ENCODE measurements at places on chromosomes 16 and 17. TPM values are rescaled to one million over a fixed set of nuclear protein-coding genes. Genes with fewer than 3 reads are reported as not detected.

The GJD3 gene
- polyA plus RNA-seq = 1.1 TPM

- peaks cover 21% of the 10 kb centered on the region for H3K27me3 ChIP-seq
- H3K27ac ChIP-seq = no peak overlapping the region
- no peak for DNase-seq
- no peak overlapping the region for H3K4me3 ChIP-seq
- H3K4me1 ChIP-seq = no peaks in the 10 kb centered on the region
- no peaks in the 10 kb centered on the region for H3K36me3 ChIP-seq
These were observed 465 bp upstream of the PRSS22 start for GRCh38 chr16:2858245-2859025.

GRCh38 chr17:20091174-20092029 lies 82.2 kb downstream of the SPECC1 start:
- no peak for DNase-seq
- no peaks in the 10 kb centered on the region for H3K27me3 ChIP-seq
- no peaks in the 10 kb centered on the region for H3K36me3 ChIP-seq
- no peak overlapping the region for H3K27ac ChIP-seq

The EMP2 gene
- 6.9 TPM for polyA plus RNA-seq

The SCIMP gene
- polyA plus RNA-seq = 18.9 TPM

- H3K4me1 ChIP-seq = peaks cover 24% of the 10 kb centered on the region
- peaks cover 36% of the 10 kb centered on the region for H3K27me3 ChIP-seq
- H3K27ac ChIP-seq = no peak overlapping the region
- DNase-seq = no peak
- H3K4me3 ChIP-seq = no peak overlapping the region
These were observed 1.5 kb upstream of the SPIRE2 start for GRCh38 chr16:89826531-89827382.

DNA sequence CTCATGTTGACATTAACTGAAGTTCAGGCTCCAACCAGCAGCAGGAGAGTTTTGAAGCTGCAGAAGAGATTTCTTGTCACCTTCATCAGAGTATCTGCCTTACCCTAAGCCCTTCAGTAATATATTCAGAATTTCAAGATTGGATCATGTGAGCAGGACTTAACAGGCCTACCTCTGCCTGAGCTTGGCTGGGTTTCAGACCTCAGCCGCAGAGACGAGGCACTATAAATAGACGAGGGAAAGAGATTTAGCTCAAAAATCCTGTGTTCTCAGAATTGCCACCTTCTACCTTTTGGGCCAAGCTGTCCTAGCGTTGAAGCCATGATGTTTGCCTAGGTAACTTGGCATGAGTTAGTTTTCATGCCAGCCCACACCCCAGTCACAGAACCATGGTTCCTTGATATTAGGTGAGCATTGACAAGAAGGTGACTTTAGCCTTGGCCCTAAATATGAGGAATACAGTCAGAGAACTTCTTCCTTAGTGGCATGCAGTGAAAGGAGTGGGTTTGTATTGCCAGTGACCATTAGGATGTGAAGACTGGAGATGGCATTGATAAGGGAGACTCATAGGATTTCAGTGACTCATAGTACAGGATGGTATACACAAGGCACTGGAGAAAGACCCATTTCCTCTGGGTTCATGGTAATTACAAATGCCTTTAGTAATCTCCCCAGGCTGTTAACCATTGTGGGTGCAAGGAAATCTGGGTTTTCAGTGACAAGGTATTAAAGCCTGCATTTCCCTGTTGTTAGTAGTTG lies 224.3 kb downstream of the MSI2 start:
- no peaks in the 10 kb centered on the region for H3K27me3 ChIP-seq
- H3K27ac ChIP-seq = no peak overlapping the region
- H3K4me3 ChIP-seq = no peak overlapping the region
- no peak for DNase-seq
- peaks cover 44% of the 10 kb centered on the region for H3K4me1 ChIP-seq

The PTX4 gene
- 0.03 TPM for polyA plus RNA-seq

The C17orf67 gene
- polyA plus RNA-seq = 10.4 TPM

DNA sequence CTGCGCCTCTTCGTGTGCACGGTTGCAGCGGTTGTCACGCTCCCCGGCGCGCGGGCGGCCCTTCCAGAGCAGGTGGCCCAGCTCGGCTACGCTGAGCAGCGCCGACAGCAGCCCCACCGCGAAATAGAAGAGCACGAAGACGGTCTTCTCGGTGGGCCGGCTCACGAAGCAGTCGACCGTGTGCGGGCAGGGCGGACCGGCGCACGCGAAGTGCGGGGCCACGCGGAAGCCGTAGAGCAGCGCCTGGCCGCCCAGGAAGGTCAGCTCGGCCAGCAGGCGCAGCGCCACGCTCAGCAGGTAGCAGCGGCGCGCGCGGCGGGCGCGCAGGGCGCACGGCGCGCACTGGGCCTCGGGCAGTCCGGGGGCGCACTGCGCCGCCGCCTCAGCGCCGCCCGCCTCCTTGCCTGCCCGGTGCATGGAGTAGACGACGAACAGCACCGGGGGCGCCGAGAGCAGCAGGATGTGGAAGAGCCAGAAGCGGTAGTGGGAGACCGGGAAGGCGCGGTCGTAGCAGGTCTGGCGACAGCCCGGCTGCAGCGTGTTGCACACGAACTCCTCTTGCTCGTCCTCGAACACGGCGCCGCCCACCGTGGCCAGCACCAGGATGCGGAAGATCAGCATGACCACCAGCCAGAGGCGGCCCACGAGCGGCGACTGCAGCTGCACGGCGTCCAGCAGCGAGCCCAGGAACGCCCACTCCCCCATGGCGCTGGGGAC lies 1.3 kb downstream of the GJD3 start:
- DNase-seq = peak; percentile 84
- H3K4me1 ChIP-seq = peaks cover 33% of the 10 kb centered on the region
- H3K36me3 ChIP-seq = no peaks in the 10 kb centered on the region
- peaks cover 24% of the 10 kb centered on the region for H3K27me3 ChIP-seq

The MYO15A gene
- polyA plus RNA-seq = 0.74 TPM

The PIK3R5 gene
- 12.3 TPM for polyA plus RNA-seq

DNA sequence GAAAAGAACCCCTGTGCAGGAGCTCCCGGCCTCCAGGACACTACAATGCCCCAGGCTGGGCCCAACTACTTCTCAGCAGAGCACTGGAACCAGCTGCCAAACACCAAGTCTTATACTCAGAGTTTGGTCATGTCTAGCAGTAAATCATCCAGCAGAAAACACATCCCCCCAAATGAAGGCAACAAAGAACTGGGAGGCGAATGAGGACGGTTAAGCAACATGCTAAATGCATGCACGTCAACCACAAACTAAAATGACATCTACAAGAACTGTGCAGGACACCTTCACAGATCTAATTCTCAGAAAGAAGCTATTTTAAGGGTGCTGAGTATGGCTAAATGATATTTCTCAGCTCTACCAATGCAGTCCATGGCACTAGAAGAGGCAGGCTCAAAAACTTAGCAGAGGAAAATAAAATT lies 7.6 kb upstream of the IRX5 start:
- H3K36me3 ChIP-seq = no peaks in the 10 kb centered on the region
- peaks cover 7% of the 10 kb centered on the region for H3K4me1 ChIP-seq
- no peak overlapping the region for H3K27ac ChIP-seq
- H3K27me3 ChIP-seq = peaks cover 82% of the 10 kb centered on the region
- peak; percentile 39 for DNase-seq

DNA sequence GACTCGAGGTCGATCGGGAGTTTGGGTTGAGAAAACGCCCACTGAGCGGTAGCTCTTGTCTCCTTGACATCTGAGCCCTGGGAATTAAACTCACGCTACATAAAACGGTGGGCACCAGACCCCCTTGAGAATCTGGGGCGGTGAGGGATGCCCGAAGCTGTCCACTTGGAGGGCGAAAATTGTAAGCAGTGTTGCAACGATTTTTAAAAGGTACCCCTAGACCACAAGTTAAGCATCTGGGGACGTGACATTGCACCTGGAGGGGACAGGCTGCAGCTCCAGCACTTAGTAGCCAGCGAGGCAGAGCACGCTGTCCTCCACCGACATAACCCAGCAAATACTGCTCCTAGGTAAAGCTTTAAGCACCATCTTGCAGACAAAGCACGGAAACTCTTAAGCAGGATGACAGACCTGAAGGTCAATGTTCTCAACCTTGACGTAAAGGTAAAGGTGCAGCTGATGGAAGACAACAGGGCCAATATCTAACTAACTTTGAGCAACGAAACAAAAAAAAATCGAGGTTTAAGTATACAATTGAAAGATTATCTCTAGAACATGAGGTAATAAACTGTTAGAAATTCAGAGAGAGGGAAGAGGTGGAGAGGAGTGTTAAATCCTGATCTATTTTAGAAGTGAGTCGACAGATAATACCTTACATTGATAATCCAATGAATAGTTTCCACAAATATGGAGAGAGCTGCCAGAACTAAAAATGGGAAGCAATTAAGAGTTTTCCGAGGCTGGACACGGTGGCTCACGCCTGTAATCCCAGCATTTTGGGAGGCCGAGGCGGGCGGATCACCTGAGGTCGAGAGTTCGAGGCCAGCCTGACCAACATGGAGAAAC lies 921 bp upstream of the CDR2 start:
- no peaks in the 10 kb centered on the region for H3K36me3 ChIP-seq
- peak overlapping the region; percentile 72 for H3K4me3 ChIP-seq
- peaks cover 25% of the 10 kb centered on the region for H3K4me1 ChIP-seq
- no peaks in the 10 kb centered on the region for H3K27me3 ChIP-seq
- peak overlapping the region; percentile 68 for H3K27ac ChIP-seq

Data from spleen (tissue), 13 donors.